ENCODE measurements at places on chromosomes 5 and 9.

- DNase-seq, result no peak
Observed at GRCh38 chr5:144822503-144822902, 651.8 kb downstream of the KCTD16 start.

GRCh38 chr5:2123874-2124273 lies 241.1 kb upstream of the IRX4 start:
- DNase-seq, result no peak

GRCh38 chr9:96514800-96515158 lies 64.8 kb downstream of the HABP4 start:
- no peak for DNase-seq

DNA sequence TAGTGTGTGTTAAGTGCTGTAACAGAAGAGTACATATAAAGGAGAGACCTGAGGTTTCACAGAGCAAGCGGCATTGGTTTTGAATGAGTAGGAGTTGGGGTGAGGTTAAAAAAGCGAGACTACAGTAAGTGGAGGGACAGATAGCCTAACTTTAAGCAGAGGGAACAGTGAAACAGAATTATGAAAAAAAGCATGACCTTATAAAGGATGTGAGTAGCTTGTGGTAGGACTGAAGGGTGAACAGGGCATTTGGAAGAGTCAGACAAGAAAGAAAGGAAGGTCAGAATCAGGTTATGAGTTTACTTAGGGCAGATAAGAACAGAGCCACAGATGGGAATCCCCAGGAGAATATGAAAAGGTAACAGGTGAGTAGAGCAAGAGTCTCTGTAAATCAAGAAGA lies 22.5 kb downstream of the MSANTD3 start:
- no peak for DNase-seq

DNA sequence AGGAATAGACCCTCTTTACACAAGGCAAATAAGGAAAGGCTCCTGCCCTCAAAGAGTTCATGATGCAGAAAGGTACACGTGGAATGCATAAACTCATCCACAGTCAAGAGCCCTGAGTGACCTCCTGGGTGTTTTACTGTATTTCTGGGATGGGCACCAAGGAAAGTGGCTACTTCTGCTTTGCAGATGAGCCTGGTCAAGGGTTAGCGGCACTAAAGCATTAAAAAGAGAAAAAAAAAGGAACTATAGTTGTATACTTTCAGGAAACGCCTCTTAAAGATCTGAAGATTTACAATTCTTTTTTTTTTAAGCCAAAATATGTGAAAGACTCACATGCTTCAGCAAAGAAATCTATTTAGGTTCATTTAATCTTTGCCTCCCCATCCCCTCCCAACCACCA lies 366.2 kb upstream of the PDE4D start:
- no peak for DNase-seq

- no peak for DNase-seq
Observed at GRCh38 chr5:114296191-114296590, 65.7 kb upstream of the KCNN2 start.

DNA sequence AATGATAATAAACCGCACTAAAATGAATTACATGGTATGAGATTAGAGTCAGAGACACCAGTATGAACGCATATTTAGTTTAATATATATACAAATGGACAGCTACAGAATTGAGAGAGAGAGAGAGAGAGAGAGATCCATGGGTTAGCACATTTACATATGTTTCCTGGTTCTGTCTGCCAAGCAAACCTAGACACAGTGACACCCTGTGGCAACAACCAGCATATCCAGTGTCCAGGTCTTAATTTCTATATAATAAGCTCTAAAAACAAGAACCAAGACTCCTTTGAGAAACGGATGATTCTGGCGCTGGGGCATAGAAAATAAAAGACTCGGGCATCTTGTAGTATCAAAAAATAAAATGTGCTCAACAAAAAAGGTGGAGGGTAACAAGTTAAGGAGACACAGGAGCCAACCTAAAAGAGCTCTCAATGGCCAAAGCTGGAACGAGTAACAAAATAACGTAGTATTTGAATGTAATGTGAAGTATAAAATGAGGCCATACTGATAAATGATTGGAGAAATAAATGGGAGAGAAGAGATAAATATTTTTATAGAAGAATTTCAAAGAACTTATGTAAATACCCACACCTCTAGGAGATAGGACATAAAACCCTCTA lies 84.5 kb downstream of the RFX3 start:
- DNase-seq, result peak; percentile 3

GRCh38 chr9:124758061-124758460 lies 13.1 kb downstream of the NR6A1 start:
- no peak for DNase-seq

- no peak for DNase-seq
Observed at GRCh38 chr5:134142052-134142451, 27.6 kb downstream of the TCF7 start.

- DNase-seq, result no peak
Observed at GRCh38 chr9:107982745-107983144, 493.2 kb upstream of the KLF4 start.

GRCh38 chr9:755454-756381 lies 85.8 kb upstream of the DMRT1 start:
- peak; percentile 65 for DNase-seq

DNA sequence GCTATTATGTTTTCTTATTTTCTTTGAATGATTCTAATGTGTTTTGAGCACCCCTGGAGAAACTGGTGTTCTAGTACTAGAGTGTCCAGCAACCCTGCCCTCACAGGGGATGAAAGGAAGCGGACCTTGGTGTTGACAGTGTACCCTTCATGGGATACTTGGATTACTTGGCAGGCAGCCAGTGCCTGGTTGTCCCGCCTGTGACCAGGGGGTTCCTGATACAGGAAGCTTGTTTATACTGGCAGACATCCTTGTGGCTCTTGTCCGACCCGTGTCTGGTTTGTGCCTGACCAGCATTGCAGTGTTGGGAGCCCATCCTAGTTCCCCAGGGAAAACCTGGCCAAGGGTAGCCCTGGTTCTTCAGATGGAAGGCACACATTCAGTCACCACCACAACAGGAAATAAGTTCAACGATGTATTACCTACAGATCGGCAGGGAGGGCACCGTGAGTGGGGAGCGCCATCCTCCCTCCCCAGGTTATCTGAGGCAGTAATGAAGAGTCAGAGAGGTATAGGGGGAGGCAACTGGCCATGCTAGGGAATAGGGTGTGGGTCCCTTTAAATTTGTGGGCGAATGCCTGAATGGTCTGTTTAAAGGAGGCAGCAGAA lies 47.3 kb downstream of the CACNA1B start:
- no peak for DNase-seq

GRCh38 chr5:170681013-170681433 lies 102.5 kb upstream of the GABRP start:
- DNase-seq, result no peak

- no peak for DNase-seq
Observed at GRCh38 chr5:2704806-2705645, 46.5 kb downstream of the IRX2 start.

GRCh38 chr9:94811074-94811473 lies 84.6 kb downstream of the AOPEP start:
- no peak for DNase-seq

DNA sequence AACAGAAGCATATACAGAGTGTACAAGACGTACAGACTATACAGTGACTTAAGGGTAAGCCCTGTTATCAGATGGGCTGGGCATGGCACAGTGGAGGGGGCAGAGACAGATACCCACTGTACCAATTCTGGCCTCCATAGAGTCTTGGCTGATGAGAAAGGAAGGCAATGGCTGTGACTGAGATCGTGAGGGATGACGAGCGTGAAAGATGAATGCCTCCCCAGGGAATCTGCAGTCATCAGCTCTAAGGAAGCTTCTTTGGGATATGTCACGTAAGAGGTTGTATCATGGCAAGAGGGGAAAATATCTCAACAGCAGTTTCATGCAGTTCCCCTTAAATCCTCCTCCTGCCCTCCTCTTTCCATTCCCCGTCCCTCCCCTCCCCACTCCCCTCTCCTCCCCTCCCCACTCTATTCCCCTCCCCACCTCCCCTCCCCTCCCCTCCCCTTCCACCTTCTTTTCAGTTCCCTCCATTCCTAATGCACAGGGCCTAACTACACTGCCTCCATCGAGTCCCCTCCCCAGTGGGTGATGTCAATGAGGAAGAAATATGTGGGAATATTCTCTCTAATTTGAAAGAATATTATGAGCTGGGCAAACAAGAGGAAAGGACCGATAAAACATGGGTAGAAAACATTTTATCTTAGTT lies 226.4 kb upstream of the DAP start:
- no peak for DNase-seq

DNA sequence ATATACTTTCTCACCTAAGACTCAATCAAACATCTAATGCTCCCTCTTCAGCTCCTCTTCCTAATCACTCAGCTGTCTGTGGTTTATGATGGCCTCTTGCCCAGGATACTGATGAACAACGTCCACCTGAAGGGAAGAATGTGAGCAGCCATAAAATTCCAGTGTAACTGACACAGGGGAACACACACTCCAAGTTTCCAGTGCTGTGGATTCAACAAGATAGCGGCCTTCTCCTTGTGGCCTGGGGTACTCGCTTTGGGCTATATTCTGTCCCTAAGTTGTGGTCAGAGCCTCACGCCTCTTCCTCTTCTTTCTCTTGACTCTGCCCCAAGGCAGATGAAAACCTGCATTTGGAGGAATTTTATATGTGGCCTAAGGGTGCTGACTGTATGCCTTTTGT lies 11.7 kb downstream of the B4GALT1 start:
- DNase-seq, result no peak

GRCh38 chr9:126635661-126636439 lies 22.1 kb downstream of the LMX1B start:
- DNase-seq, result no peak

GRCh38 chr5:488744-489688 lies 35.2 kb downstream of the SLC9A3 start:
- DNase-seq, result no peak

- DNase-seq, result no peak
Observed at GRCh38 chr9:111700776-111701175, 39.4 kb downstream of the GNG10 start.

DNA sequence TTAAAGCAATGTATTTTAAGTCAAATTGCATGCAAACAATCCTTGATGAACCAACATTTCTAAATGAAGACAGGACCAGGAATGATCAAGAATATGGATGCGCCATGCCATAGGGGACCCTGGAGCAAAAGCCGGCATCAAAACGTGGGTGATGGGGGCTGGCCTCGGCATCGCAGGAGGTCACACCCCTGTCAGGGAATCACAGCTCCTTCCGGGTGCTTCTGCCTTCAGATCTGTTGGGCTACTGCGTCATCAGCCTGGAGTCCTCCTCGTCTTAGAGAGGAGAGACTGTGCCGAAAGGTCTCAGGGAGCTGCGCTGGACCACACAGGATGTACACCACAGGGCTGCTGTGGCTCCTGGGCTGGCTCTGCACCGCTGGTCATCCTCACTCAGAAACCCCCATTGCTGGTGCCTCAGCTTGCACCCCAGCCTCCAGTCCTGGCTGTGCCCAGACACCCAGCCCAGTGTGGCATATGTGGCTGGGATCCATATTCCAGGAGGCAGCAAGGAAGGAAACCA lies 152.9 kb upstream of the PPP1R26 start:
- no peak for DNase-seq

- no peak for DNase-seq
Observed at GRCh38 chr9:130971294-130971849, 32.3 kb upstream of the FIBCD1 start.
